T-helper 17 cell (primary cell): ENCODE measurements at places on chromosomes 7 and 10.

DNA sequence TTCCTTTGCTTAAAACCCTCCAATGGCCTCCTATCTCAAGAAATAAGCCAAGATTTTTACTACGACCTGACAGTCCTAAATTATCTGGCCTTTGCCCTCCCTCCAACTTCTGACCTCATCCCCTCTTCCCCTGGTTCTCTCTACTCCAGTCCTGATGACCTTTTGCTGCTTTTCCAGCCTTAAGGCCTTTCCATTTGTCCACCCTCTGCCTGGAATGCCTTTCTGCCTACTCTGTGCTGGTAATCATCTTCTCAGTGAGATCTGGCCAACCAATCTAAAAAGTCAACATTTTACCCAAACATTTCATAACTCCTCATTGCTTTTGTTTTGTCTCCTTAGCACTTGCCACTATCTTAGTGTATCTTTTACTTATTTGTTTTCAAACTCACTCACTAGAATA lies 75.7 kb downstream of the VPS41 start:
- no peaks in the 10 kb centered on the region for H3K27me3 ChIP-seq
- no peak overlapping the region for H3K27ac ChIP-seq
- H3K4me3 ChIP-seq: no peak overlapping the region
- no peak for DNase-seq
- H3K36me3 ChIP-seq: peaks cover 4% of the 10 kb centered on the region

DNA sequence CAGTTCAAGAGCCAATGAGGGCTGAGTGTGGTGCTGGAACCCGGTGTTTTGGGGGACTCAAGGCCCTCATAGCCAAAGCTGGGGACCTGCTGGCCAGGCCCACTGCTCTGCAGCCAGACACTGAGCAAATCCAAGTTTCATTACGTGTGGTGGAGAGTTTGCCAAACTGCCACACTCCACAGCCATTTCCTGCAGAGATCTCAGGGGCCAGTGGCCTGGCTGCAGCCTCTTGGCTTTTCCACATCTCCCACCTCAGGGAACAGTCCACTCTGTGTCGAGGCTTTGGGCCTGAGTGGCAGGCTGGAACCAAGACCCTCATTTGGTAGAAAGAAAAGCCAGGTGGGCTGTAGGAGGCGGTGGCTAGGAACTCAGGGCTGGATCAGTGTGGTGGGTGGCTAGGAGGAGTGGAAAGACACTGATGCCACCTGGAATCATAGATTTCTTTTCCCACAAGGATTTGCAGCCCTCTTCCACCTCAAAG lies 3.2 kb downstream of the HOXA11 start:
- H3K27ac ChIP-seq: no peak overlapping the region
- H3K4me3 ChIP-seq: no peak overlapping the region
- peaks cover 25% of the 10 kb centered on the region for H3K4me1 ChIP-seq
- peaks cover 2% of the 10 kb centered on the region for H3K36me3 ChIP-seq

DNA sequence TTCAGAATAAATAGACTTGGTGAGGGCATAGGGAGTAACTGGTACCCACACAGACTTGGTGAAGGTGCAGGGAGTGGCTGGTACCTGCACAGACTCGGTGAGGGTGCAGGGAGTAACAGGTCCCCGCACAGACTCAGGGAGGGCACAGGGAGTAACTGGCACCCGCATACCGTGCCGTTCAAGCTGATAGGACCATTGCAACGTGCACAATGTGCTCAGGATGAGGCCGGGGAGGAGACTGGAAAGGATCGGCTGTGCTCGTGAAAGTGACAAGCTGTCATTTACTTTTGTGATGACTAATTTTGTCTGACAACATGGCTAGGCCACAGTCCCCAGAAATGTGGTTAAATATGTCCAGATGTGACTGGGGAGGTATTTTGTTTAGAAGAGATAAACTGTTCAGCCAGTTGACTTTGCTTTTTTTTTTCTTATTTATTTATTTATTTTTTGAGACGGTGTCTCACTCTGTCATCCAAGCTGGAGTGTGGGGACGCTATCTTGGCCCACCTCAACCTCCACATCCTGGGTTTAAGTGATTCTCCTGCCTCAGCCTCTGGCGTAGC lies 76.2 kb upstream of the NMT2 start:
- H3K4me1 ChIP-seq: peaks cover 9% of the 10 kb centered on the region
- H3K27ac ChIP-seq: no peak overlapping the region
- H3K27me3 ChIP-seq: no peaks in the 10 kb centered on the region
- DNase-seq: no peak
- no peak overlapping the region for H3K4me3 ChIP-seq
- H3K36me3 ChIP-seq: peaks cover 4% of the 10 kb centered on the region

DNA sequence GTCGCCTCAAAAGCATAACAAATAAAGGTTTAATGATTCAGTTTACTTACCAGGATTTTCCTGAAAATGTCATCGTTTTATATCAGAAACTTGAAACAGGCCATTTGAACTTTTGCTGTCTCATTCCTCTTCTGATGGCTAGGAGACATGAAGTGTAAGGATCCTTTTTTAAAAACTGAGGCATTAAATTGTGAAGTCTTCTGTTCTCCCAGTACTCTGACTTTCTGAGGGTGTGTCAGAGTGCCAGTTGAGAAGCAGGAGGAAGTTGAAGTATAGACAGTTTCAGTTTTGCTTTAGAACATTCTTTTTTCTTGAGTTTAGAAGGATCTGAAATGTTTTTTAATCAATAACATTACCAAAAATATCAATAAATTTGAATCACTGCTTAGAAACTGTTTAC lies at the start of gene SAMD9L:
TSS of gene SAMD9L (minus strand) at position 242 of the 400 bp plus-strand sequence. CDS start 12,414 bp downstream, outside the sequence.
- H3K4me3 ChIP-seq: peak within 1 kb of the TSS; percentile 91
- H3K27ac ChIP-seq: peak within 1 kb of the TSS; percentile 92
- peaks cover 9% of the 10 kb centered on the region for H3K36me3 ChIP-seq
- H3K4me1 ChIP-seq: peaks cover 23% of the 10 kb centered on the region
- no peak for DNase-seq

GRCh38 chr10:131446171-131446570 lies 134.7 kb upstream of the TCERG1L start:
- peaks cover 10% of the 10 kb centered on the region for H3K27me3 ChIP-seq
- DNase-seq: no peak
- no peak overlapping the region for H3K27ac ChIP-seq
- H3K36me3 ChIP-seq: no peaks in the 10 kb centered on the region
- H3K4me3 ChIP-seq: no peak overlapping the region

GRCh38 chr7:55569797-55570196 lies 2.5 kb downstream of the VOPP1 start:
- peak overlapping the region; percentile 95 for H3K27ac ChIP-seq
- no peaks in the 10 kb centered on the region for H3K27me3 ChIP-seq
- H3K4me1 ChIP-seq: peaks cover 72% of the 10 kb centered on the region
- H3K4me3 ChIP-seq: peak overlapping the region; percentile 96
- H3K36me3 ChIP-seq: peaks cover 2% of the 10 kb centered on the region
- DNase-seq: no peak

GRCh38 chr10:77301305-77301730 lies 336.3 kb downstream of the KCNMA1 start:
- DNase-seq: no peak
- no peaks in the 10 kb centered on the region for H3K4me1 ChIP-seq
- no peaks in the 10 kb centered on the region for H3K27me3 ChIP-seq

GRCh38 chr7:33400214-33400538 lies 270.8 kb downstream of the BBS9 start:
- no peak overlapping the region for H3K4me3 ChIP-seq
- DNase-seq: no peak
- H3K36me3 ChIP-seq: peaks cover 4% of the 10 kb centered on the region
- H3K4me1 ChIP-seq: no peaks in the 10 kb centered on the region
- no peak overlapping the region for H3K27ac ChIP-seq
- H3K27me3 ChIP-seq: no peaks in the 10 kb centered on the region

DNA sequence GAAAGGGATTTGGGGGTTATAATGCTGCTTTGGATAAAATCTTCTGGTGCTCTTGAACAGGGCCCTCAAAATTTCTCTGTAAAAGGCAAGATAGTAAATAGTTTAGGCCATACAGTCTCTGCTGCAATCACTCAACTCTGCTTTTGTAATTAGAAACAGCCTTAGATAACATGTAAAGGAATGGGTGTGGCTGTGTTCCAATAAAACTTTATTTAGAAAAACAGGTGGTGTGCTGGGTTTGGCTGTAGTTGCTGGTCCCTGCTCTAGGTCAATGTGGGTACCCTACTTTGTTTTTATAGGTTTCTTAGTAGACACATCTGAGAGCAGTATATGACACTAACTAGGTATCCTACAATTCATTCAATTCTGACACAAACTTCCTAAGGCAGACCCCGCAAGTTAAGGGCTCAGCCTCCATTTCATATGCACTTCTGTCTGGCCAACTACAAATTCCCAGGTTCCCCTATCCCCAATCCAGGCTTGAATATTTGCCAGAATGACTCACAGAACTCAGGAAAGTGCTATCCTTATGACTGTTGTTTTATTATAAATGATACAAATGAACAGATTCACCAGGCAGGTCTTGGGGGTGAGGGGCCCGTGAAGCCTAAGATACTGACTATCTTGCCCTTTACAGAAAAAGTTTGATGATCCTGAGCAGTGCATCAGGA lies 349.9 kb downstream of the RPS24 start:
- peaks cover 53% of the 10 kb centered on the region for H3K27me3 ChIP-seq
- no peak overlapping the region for H3K4me3 ChIP-seq
- no peak for DNase-seq

DNA sequence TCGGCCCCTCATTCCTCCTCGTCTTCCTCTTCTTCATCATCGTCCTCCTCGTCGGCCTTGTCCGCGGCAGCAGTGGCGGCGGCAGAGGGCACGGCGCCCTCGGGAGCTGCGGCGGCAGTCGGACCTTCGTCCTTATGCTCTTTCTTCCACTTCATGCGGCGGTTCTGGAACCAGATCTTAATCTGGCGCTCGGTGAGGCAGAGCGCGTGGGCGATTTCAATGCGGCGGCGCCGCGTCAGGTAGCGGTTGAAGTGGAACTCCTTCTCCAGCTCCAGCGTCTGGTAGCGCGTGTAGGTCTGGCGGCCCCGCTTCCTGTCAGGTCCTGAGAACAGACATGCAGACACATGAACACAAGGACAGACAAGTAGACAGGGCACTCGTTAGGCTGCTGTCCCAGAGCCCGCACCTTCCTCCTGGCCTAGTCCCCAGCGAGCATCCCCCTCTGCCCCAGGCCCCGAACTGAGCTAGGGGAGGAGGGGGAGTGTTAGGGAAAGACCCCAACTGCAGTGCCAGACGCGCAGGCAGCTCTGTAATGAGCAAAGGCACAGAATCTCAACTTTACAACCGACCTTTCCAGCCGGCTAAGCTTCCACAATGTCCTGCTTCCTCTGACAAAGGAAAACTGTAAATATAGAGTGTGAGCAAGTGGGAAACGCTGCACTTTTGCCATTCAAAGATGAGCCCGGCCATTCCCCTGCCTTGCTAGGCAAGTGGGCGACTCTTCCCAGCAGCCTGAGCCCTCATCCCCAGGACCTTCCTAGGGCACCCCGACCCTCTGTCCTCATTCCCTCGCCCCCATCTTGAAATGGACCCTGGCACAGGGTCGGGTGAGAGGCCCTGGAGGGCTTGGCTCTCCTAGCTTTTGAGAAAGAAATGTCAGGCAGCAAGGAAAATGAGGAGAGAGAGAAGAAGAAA lies 1.3 kb downstream of the HOXA7 start:
- no peak for DNase-seq
- H3K27ac ChIP-seq: peak overlapping the region; percentile 91
- peaks cover 92% of the 10 kb centered on the region for H3K27me3 ChIP-seq
- peaks cover 18% of the 10 kb centered on the region for H3K36me3 ChIP-seq

- no peaks in the 10 kb centered on the region for H3K36me3 ChIP-seq
- H3K27ac ChIP-seq: no peak overlapping the region
- H3K27me3 ChIP-seq: no peaks in the 10 kb centered on the region
- H3K4me1 ChIP-seq: no peaks in the 10 kb centered on the region
- H3K4me3 ChIP-seq: no peak overlapping the region
Measured at GRCh38 chr7:32102432-32102873, 32.2 kb upstream of the PDE1C start.

DNA sequence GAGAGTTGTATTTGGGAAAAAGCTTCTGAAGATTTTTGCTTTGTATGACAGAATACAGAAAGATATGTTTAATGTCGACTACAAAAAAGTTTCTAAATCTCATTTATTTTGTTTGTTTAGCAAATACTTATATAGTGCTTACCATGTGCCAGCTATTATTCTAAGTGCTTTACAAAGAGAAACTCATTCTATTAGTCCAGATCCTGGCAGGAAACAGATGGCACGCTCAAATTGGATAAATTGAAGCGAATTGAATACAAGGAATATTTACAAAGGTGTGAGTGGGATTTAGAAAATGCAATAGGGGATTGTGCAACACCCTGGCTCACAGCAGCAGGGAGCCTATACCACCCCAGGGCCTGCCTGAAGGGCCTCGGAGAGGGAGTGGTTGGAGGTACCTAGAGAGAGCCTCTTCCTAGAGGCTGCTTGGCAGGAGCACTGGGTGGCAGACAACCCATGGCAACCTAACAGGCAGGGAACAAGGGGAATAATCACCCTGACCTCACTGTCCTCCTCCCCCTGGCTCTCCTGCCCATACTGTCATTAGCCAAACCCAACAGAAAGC lies 27.6 kb upstream of the FAM204A start:
- H3K4me3 ChIP-seq: no peak overlapping the region
- no peak overlapping the region for H3K27ac ChIP-seq
- peaks cover 41% of the 10 kb centered on the region for H3K27me3 ChIP-seq
- no peaks in the 10 kb centered on the region for H3K36me3 ChIP-seq

- no peak for DNase-seq
- no peak overlapping the region for H3K4me3 ChIP-seq
- H3K36me3 ChIP-seq: no peaks in the 10 kb centered on the region
- peaks cover 8% of the 10 kb centered on the region for H3K4me1 ChIP-seq
- no peak overlapping the region for H3K27ac ChIP-seq
Measured at GRCh38 chr7:149809215-149809614, 29.0 kb upstream of the ZNF862 start.

DNA sequence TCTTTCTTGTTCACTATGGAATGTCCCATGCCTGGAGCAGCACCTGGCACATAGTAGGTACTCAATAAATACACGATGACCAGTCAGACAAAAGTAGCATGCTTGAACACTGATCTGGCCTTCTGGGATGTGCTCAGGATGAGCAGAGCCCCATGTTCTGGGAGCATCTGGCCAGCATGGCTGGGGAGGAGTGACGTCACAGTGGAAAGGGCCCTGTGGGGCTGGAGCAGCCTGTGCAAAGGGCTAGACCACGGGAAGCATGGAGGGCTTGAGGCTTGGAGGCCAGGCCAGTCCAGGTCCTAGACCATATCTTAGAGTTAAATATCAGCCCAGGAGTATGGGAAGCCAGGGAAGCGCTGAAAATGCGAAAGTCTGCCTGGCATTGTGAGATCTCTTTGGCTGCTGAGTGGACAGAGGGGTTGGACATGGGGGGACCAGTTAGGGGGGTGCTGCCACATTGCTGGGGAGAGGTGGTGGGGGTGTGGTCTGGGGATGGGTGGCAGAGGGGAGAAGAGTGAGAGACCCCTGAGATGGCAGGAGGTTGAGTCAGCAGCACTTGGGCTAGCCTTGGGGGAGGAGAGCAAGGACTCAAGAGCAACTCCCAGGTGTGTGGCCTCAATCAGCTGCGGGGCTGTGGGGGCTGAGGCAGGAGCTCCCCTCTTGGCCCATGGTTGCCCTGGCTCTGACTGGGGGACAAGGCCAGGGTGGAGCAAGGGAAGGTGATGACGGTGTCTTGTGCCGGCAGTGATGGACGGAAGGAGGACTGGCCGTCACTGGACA lies 34.9 kb downstream of the ZCCHC24 start:
- peaks cover 8% of the 10 kb centered on the region for H3K4me1 ChIP-seq
- H3K27me3 ChIP-seq: no peaks in the 10 kb centered on the region
- no peak for DNase-seq
- no peaks in the 10 kb centered on the region for H3K36me3 ChIP-seq

- no peaks in the 10 kb centered on the region for H3K27me3 ChIP-seq
- peaks cover 2% of the 10 kb centered on the region for H3K36me3 ChIP-seq
- H3K27ac ChIP-seq: peak overlapping the region; percentile 100
- DNase-seq: peak; percentile 54
- peaks cover 47% of the 10 kb centered on the region for H3K4me1 ChIP-seq
Measured at GRCh38 chr10:69089638-69090599, 2.0 kb downstream of the SRGN start.

GRCh38 chr7:22667562-22668239 lies 59.3 kb upstream of the IL6 start:
- DNase-seq: no peak
- no peak overlapping the region for H3K27ac ChIP-seq
- peaks cover 10% of the 10 kb centered on the region for H3K4me1 ChIP-seq
- H3K27me3 ChIP-seq: peaks cover 11% of the 10 kb centered on the region
- no peak overlapping the region for H3K4me3 ChIP-seq
